ENCODE measurements at places on chromosomes 3 and 15.

GRCh38 chr3:65126527-65127410 lies 439.0 kb upstream of the ADAMTS9 start:
- DNase-seq: no peak

DNA sequence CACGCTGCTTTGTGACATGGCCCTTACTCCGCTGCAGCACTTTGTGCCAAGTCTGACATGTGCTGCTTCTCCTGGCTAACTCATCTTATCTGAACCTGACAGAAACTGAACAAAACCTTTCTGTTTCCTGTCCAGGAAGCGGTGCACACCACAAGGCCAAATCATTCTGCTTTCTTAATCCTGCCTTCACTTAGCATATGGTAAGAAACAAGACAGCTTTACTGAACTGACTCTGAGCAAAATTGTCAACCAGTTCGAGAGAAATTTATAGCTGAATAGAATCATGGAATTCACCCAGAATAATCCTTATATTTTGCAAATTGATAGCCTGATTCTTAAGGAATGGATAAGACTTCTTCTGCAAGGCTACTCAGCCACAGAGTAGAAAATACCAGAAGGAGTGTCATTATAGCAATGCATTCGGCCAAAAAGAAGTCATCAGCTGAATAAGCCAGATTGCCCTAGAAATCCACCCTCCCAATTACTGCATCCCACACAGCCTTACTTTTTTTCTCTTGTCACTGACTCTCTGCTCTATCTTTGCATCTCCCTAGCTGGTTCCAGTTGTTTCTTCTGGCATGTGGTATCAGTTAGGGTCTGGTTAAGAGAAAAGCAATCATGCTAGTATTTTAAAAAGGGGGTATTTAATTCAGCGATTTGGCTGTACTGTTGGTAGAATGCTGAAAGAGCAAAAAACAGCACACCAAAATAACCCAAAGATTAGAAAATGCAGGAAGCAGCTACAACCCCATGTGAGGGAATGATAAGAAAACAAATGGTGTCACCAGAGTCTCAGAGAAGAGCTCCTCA lies 41.6 kb upstream of the STRIT1 start:
- no peak for DNase-seq

DNA sequence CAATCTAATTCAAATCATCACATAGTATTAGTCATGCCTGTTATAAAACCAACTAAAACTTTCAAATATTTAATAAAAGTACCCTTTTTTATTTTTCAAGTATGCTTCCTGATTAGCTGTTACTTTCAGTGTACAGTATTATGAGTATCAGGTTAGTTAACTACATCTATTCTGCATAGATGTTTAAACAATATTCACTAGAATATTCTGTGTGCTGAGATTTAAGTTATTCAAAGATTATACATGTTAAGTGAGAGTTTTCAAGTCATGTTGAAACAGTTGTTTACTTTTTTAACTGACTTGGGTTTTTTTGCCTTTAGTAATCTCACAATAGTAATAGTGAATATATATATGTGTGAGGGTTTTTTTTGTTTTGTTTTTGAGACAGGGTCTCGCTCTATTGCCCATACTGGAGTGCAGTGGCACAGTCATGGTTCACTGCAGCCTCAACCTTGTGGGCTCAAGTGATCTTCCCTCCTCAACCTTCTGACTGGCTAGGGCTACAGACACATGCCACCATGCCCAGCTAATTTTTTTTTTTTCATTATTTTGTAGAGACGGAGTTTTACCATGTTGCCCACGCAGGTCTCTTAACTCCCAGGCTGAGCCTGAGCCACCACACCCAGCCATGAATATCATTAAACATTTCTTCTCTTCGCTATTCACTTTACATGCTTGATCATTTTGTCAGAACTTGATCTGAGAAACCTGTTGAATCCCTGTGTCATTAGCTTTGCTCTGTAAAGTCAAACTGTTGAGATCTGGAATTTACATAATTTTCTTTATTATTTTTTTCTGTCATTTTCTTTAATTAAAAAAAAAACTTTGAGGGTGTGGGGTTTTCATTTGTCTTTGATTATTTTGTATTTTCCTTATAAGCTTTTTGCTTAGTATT lies 286.2 kb upstream of the UBE2E1 start:
- DNase-seq: no peak

DNA sequence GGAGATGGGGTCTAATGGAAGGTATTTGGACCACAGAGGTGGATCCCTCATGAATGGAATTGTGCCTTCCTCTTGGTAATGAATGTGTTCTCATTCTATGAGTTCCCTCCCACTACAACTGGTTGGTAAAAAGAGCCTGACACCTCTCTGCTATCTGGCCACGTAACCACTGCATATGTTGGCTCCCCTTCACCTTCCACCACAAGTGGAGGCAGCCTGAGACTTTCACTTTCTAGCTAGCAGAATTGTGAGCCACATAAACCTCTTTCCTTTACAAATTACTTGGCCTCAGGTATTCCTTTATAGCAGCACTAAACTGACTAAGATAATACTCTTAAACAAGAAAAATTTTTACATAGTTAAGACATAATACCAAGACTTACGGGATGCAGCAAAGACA lies 155.3 kb downstream of the NR1I2 start:
- DNase-seq: no peak

GRCh38 chr3:168939651-168940238 lies 723.8 kb downstream of the MECOM start:
- DNase-seq: no peak

DNA sequence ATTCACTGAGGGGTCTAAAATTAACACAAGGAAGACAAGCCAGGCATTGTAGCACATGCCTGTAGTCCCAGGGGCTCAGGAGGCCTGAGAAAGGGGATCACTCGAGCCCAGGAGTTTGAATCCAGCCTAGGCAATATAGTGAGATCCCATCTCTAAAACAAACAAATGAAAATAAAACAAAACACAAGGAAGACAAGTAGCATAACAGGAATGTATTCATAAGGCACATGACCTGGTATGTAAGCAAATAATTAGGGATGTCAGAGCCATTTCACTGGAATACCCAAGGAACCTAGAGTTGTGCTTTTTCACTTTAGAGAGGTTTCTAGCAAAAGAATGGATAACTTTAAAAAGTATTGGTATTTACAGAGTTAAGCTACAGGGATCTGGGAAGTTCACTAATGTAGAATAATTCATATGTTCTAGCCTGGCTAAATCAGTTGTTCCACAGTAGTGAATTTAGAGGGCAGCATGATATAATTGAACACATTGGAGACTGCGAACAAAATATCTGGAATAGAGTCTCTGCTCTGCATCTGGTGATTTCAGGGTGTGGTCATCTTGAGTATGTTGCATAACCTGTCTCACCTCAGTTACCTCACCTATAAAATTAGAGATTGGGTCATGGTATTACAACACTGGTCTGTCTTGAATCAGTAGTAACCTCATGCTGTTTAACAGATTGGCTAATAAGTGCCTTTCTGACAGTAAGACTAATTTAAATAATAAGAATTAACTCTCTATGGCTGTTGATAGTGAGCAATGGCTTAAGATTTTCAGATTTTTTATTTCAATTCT lies 9.3 kb downstream of the GRAMD1C start:
- DNase-seq: no peak

DNA sequence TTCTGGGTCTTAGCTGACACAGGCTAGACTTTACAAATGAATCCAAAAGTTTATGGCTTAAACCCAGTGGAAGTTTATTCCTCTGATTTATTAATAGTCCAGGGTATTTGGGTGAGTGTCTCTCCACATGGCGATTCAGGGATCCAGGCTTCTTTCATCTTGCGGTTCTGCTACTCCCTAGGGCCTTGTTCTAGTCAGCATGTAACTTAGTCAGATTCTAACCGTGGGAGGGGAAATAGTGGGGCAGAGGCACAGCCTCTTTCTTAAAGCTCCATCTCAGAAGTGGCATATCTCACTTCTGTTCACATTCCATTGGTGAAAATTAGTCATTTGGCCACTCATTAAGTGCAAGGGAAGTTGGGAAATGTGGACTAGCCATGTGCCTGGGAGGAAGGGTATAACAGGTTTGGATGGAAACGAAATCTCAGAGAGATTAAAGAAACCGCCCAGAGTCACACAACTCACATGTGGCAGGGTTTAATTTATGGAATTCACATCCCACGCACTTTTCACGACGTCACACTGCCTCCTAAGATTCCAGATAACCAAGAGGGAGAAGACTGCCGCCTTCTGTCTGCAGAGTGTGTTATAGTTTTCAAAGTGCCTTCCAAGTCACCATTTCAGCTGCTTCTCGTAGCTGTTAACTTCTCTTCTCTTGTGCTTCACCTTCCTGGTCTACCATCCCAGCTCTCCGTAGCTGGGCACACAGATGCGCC lies 11.4 kb upstream of the RASGRF1 start:
- no peak for DNase-seq

DNA sequence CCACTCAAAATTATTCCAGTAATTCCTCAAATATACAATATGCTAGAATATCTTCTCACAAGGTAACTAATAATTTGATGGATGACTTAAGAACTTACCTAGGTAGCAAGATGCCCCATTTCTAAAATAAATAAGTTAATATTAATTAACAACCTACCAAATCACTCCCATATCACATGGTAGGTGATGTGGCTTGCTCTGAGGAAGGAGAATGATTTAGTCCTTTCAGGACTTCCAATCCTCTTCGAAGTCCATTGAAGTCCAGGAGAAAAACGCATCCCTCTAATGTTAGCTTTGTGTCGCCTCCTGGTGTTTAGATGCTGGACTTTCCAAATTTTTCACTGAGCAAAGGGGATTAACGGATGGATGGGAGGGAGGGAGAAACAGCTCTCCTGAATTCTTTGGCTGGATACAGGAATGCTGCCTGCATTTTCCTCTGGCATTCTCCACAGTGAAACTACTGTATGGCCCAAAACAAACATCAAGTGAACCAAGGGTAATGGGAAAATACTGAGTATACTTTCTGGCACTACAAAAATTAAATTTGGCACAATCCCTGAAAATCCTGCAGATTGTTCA lies 58.6 kb downstream of the PRICKLE2 start:
- no peak for DNase-seq

DNA sequence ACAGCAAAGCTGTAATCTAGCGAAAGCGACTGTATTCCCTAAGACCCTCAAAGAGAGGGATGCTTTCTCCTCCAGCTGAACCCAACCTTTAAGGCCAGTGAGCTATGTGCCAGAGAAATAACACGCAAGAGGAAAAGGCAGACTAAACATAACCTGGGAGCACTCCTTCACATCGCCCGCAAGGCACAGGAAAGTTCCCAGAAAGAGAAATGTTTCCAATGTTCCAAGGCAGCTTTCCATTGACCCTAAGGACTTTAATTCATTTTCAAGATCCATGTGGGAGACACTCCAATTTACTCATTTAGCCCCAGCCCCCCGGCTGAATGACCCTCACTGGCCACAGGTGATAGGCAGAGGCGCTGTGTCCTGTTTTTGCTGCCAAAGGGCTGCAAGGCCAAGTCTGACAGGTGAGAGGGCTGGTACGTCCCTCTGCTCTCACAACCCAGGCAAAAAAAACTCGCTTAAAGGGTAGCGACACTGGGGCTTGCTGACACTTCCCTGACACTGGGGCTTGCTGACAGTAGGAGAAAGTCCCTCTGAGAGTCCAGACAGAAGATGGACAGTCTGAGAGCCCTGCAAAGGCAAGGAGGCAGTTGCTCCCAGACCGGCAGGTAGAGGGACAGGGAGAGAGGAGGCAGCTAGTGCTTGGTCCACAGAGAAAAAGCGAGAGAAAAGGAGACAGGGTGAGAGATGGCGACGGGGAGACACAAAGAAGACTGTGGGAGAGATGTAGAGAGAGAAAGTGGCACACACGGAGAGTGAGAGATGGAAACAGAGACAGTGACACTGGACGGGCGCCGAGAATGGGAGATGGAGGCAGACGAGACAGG lies 702 bp downstream of the ARHGEF3 start:
- DNase-seq: no peak

- no peak for DNase-seq
These were observed 7.3 kb upstream of the ITIH3 start for GRCh38 chr3:52787246-52787645.

DNA sequence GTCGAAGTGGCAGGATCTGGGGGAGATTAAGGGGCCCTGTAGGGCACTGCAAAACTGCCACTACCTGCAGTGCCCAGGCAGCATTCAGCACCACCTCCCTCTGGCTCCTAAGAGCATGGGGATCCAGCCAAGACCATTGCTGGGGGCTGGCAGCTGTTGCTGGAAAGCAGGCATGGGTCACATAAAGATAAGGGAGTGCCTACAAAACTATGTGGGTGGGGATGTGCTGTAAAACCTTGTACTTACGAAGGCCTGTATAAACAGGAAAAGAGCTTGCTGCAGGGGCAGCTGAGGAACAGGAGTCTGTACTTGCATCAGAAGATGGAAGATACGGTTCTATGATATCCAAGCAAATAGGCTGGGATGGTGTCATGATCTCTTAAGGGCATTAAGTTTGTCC lies 27.1 kb downstream of the IL20RB start:
- no peak for DNase-seq

GRCh38 chr3:11136830-11137626 lies 17.3 kb upstream of the HRH1 start:
- peak; percentile 99 for DNase-seq

GRCh38 chr3:96755519-96755918 lies 58.9 kb upstream of the EPHA6 start:
- no peak for DNase-seq

DNA sequence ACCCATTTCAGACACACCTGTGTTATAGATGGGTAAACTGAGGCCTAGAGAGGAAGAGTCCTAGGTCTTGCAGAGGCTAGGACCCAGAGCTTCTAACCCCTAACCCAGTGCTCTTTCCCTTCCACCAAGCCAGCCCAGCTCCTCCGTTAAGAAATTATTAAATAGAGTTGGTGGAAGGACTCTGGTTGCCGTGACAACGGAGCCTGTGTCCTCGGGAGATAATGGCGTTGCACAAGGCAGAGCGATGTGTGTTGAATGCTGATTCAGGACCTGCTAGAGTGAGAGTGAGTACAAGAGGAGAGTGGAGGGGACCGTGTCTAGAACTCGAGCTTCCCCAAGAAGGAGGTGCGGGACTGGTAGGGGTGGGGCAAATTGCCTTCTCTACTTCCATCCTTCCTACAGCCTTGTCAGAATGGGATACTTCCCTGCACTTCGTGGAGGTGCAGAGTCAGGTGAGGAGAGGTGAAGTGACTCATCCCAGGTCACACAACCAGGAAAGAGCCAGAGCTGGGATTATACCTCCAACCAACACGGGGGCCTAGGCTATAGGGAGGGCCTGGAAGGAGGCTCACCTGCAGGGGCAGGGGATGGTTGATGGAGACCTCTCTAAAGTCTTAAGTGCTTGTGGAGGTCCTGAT lies 8.6 kb downstream of the SLC6A1 start:
- no peak for DNase-seq

GRCh38 chr15:42032376-42033213 lies 11.8 kb upstream of the PLA2G4E start:
- no peak for DNase-seq
